ENCODE measurements at places on chromosomes 11 and 22.

DNA sequence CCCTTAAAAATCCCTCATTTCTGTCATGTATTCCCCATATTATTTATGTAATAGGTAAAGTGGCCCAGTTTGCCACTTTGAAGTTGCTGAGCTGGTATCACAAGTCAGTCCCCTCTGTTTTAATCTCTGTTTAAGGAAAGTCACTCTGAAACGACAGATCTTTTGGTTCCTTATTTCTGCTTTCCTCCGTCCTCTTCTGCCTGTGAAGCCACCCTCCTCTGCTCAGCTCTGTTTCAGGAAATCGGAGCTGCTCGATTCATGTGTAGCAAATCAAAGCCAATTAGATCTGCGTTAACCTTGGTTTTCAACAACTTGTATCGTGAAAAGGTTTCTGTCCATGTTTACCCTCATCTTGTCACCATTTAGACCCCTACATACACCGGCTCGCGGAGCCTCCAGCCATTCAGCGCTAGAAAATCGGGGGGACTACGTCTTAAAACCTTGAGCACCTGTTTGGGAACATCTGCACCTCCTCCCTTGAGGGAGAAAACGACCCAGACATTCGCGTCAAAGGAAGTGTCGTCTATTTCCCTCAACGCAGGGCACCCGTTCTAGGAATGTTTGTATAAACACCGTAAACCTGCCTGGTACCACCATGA is 576 bp upstream of the SC5D start:
- DNase-seq, result peak; percentile 31

DNA sequence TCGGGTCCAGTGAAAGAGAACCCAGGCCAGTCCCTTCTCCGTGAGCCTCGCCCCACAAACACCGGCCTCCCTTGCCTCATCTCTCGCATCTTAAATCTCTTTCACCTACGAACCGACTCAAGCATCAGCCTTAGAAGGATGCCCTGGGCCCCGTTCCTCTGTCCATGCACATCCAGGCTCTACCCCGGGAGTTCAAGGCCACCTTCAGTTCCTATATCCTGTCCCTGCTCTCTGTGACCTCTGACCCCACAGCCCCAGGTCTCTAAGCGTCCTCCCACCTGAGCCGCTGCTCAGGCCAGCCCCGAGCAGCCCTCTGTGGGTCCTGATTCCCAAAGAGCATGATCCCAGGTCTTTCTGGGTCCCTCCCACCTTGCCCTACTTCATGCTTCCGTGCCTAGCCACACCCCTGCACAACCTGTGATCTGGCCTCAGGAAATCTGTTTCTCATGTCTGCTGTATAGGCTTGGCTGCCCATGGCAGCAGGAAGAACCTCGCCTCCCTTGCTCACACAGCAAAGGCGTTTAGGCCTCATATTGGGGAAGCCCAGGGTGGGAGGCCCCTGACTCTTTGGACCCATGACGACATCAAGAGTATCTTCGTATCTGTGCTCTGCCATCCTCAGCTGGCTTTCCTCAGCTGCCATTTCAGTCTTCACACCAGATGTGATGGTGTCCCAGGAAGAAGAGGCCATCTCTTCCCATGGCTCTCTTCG is 77.5 kb upstream of the SEPTIN5 start:
- DNase-seq, result no peak

GRCh38 chr11:10444725-10445315 is 10.2 kb upstream of the AMPD3 start:
- no peak for DNase-seq

DNA sequence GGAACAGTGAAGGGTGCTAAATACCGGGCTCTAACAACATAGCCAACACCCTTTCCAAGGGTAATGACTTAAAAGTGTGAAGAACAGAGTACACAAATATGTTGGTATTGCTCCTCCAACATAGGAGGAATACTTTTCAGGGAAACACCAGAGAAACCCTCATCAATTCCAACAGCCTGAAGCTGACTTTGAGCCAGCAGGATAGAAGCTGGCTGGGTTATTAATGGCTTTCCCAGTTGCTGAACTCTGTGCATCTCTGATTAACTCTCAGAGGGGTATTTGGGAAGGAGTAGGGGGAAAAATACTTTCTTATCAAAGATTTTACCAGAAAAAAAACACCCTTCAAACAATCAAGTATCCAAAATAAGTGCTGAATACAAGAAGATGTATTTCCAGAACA is 95.6 kb downstream of the AMBRA1 start:
- no peak for DNase-seq

DNA sequence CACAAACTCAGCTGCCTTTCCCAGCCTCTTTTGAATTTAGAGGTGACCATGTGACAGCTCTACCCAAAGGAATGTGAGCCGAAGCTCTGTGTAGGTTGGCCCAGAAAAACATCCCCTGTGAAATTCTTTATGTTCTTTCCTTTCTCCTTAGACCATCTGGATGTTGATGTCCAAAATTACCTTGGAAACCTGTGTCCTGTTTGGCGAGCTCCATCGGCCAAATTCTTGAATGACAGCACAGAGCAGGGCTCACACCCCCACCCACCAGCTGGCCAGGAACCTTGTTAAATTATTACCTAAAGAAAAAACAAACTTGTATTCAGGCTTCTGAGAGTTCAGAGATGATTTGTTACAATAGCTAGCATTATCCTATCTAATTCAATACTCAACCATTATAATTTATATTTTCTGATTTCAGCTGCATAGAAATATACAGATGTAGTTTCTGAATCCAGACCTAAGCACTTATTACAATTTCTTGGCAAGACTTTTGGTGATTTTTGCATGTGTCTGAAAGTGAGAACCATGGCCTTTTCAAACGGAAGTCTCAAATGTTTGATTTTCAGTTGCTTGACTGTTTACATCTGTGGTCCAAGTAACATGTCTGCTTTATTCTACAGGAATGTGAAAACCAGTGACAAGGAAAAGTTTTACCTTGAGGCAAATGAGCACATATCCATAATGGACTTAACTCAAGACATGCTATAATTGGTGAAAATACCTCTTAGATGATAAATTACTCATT is 554.2 kb downstream of the NTM start:
- no peak for DNase-seq

GRCh38 chr22:21628386-21629254 is 1.2 kb downstream of the YDJC start:
- DNase-seq, result no peak

- DNase-seq, result no peak
These were observed 90.9 kb downstream of the NAV2 start for GRCh38 chr11:19803506-19803998.

DNA sequence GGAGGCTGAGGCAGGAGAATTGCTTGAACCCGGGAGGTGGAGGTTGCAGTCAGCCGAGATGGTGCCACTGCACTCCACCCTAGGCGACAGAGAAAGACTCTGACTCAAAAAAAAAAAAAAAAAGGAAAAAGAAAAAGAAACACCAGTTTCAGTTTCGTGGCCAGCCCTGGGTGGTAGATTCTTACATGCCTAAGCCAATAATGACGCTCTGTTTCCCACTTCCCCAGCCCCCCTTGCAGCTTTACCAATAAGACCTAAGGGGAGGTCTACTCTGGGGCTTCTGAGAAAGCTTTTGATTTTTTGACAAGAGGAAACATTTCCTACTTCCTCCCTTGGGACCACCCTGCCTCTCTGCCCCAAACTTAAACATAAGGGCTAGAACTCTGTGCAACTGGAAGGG is 30.0 kb upstream of the PTPRJ start:
- peak; percentile 57 for DNase-seq

GRCh38 chr22:20017622-20017958 is 967 bp upstream of the ARVCF start:
- DNase-seq, result no peak

GRCh38 chr11:9071692-9072091 is 19.7 kb downstream of the SCUBE2 start:
- no peak for DNase-seq

DNA sequence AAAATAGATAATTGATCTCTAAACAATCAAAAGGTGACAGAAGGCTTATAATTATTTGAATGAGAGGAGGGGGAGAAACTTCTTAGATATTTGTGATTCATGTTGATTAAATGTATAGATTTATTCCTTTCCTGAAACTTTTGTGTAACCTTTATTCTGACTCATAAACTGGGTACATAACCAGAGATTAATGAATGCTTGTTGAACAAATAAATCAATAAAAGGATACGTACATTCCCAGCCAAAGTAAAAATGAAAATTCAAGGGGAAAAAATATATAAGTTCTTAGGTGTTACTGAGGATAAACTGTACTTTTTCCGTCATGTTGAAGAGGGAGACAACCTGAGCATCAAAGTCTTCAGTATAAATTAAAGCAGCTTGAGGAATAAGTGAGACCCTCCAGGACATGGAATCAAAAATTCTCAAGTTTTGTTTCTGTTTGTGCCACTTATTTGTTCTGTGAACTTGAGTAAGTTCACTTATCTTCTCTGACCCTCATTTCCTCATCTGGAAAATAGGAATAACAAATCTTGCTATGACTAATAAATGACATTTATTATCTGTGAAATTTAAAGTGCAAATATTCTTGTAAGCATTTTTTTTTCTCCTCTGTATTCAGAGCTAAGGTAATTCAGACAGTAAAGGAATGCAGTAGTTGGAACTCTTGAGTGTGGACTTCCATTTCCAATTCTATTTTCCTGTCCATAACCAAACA is 195.4 kb downstream of the METTL15 start:
- no peak for DNase-seq

- no peak for DNase-seq
These were observed 655.6 kb downstream of the ETS1 start for GRCh38 chr11:127931803-127932202.

DNA sequence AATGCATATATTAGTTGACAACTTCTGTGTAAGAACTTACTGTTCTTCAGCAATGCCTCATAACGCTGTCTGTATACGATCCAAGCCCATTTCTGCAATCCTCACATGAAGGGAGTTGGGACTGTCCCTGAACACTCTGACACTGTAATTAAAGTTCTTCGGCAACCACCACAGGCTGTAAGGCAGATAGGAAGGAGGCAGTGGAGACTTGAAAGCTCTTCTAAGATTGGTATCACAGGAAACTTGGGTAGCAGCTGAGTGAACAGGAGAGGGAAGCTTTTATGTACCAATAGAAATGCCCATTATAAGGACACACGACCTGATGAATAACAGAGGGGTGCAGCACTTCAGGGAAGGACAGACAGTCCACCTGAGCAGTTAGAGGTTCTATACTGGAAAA is 12.0 kb upstream of the GAB2 start:
- DNase-seq, result no peak

DNA sequence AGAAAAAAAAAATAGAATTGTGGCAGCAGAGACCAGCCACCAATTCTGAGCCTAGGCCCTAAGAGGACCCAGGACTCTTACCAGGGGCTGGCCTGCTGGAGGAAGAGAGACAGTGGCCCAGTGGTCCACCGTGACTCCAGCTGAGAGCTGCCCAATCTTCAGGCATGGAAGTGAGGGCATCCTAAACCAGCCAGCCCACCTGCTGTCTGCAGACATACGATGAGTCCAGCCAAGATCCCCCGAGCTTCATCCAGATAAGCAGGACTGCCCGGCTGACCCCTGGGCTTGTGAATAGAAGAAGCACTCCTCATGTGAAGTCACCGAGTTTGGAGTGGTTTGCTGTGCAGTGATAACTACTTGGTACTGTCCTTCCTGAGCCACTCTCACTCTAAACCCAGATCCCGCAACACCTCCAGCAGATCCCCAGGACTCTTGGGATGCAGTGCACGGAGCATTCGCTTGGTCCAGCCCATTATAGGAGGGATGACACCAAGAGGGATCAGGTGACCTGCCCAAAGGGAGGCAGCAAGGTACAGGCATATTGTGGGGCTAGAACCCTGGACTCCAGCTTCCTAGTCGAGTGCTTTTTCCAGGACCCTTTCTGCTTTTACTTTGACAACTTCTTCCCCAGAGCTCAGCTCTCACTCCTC is 41.7 kb upstream of the FGF3 start:
- no peak for DNase-seq
